ENCODE measurements at places on chromosomes 13 and 19. TPM values are rescaled to one million over a fixed set of nuclear protein-coding genes. Genes with fewer than 3 reads are reported as not detected.

ERICH4 gene
- not detected for total RNA-seq

ZIC5 gene
- not detected for total RNA-seq

ZIC2 gene
- 0.11 TPM for total RNA-seq

OXGR1 gene
- 1.1 TPM for total RNA-seq

MLNR gene
- total RNA-seq: not detected

MTUS2 gene
- 1.4 TPM for total RNA-seq

MAP4K1 gene
- 2.2 TPM for total RNA-seq

FCHO1 gene
- total RNA-seq: 1.4 TPM

APC2 gene
- total RNA-seq: 1.2 TPM

DOCK9 gene
- 84.4 TPM for total RNA-seq

- DNase-seq: no peak
These were observed 56.3 kb upstream of the DIAPH3 start for GRCh38 chr13:60220072-60220471.

GRCh38 chr19:1130771-1131717, 27.2 kb downstream of the GPX4 start:
- no peak for DNase-seq

GRCh38 chr13:77740931-77741596, 43.6 kb downstream of the SLAIN1 start:
- no peak for DNase-seq

DNA sequence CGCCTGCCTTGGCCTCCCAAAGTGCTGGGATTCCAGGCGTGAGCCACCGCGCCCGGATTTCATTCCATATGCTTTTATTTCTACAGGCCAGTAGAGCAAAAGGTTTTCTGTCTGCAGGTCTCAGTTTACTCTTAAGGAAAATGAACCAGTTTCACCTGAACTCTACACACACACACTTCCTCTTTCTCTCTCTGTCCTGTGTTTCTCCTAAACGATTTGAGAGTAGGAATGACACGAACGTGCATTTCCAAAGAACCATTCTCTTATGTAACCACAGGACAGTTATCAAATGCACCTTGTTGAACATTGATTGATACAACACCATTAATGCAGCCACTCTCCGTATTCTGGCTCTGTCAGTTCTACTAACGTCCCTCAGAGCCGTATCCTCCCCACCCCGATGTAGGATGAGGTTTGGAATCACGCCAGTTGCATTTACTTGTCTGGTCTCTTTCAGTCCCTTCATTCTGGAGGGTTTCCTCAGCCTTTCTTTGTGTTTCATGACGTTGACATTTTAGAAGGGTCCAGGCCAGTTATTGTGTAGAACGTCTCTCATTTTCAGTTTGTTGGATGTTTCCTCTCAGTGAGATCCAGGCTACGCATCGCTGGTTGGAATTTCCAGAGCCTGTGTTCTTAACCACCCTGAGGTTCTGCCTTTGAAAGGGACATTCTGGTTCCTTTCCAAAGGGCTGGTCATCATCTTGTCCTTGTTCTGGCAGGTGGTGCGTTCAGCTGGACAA, 36.0 kb downstream of the BICRA start:
- DNase-seq: no peak

- DNase-seq: no peak
These were observed 85.2 kb upstream of the PCDH8 start for GRCh38 chr13:52933547-52934210.

- DNase-seq: no peak
These were observed 2.4 kb downstream of the ZBTB45 start for GRCh38 chr19:58516964-58517833.

- no peak for DNase-seq
These were observed 493.3 kb downstream of the LMO7 start for GRCh38 chr13:76129305-76130000.

DNA sequence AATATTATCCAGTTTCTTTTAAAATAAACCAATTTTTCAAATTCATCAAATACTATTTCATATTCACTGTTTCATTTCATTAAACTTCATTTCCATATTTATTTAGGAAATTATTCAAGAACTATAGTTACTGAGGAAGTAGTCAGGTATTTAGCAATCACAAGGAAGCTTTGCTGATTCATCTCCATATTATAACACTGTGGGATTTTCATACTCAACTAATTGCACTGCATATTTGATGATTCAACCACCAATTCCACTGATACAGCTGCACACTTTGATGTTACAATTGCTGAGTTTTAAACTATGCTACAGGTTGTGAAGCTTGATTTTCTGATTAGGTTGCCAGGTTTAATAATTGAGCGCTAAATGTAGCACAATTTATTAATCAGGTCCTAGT, 556.8 kb upstream of the SLITRK1 start:
- no peak for DNase-seq
